ENCODE measurements at places on chromosomes 12 and 14.

DNA sequence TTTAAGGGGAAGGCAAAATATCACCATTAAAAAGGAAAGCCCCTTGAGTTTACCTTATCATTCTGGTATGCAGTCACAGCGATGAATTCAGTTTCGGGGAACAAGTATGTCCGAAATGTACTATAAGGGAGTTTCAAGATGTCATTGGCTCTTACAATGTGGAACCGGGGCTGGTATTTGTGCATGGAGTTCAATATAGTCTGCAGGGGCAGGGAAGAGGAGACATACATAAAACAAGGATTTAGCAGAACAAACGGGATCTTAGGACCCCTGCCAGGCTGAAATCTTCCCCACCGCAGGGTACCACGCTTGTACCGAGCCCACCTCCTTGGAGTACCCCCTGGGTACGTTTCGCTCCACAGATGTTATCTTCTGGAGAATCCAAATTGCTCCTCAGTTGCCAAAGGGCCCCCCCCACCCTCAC is 4.5 kb downstream of the TBX3 start:
- DNase-seq, result no peak

DNA sequence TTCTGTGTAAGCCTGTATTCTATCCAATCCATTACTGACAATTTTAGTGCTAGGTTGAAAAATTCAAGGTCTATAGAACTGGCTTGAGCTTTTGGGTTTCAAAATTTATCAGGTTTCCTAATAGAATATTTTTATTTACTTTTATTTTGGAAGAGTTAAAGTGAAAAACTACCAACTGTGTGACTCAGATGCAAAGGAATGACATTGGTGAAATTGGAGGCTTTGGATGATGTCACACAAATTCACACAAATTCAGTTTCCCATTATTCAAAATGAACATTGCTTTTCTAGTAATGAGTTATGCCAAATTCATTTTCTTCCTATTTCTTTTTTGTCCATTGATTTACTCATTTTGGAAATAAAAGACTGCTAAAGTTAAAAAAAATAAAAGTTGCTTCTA is 186.9 kb downstream of the ALX1 start:
- peak; percentile 62 for DNase-seq

GRCh38 chr12:125151284-125151683 is 86.0 kb downstream of the AACS start:
- DNase-seq, result no peak

- DNase-seq, result no peak
Measured at GRCh38 chr14:67372833-67373232, 12.7 kb downstream of the EIF2S1 start.
